WTC11 (cell line): ENCODE measurements at places on chromosomes 7 and 10.

DNA sequence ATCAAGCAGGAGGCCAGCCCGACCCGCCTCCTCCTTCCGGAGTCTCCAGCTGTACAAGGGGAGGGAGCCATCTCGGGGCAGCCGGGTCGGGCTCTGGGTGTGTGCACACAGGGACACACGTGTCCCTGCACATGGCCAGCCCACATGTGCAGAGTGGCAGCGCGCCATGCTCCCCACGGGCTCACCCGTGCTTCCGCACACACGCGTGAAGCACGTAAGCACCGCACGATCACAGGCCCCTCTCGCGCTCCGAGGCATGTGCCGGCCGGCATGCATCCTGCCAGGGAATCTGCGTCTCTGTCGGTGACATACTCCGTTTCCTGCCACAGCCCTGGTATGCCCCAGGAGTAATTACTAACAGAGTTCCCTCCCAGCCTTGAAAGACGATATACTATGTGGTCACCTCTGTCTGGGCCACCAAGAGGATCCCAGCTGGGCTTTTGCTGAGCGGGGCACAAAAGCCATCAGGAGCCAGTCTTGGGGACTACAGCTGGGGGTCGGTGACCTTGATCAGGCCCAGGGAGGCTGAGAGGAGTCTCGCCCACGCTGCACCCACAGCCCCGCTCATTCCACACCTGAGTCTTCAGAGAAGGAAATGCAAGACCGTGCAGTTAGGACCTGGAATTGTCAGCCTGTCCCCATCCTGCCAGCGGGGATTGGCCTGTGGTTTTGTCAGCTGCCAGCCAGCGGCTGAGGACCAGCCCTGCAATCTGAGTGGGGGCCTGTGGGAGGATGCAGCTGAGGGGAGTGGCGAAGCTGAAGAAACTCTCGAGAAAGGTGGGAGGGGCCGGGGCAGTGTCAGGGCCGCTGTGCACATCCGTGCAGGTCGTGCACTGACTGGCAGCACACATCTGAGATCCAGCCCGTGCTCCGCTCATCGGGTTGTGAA is 11.0 kb upstream of the LFNG start:
- H3K27ac ChIP-seq = peak overlapping the region; percentile 63; the same call in 1 of the 2 replicates
- H3K36me3 ChIP-seq = no peaks in the 10 kb centered on the region
- DNase-seq = no peak
- no peak overlapping the region for H3K4me3 ChIP-seq
- peaks cover 5% of the 10 kb centered on the region for H3K4me1 ChIP-seq

- H3K36me3 ChIP-seq = peaks cover 20% of the 10 kb centered on the region
- H3K4me3 ChIP-seq = no peak overlapping the region
- no peak for DNase-seq
- H3K27me3 ChIP-seq = peaks cover 35% of the 10 kb centered on the region
- no peak overlapping the region for H3K27ac ChIP-seq
Observed at GRCh38 chr10:80471001-80471400, 16.9 kb downstream of the TSPAN14 start.

- H3K27ac ChIP-seq = no peak overlapping the region
- peak overlapping the region; percentile 60 for H3K4me3 ChIP-seq
- no peaks in the 10 kb centered on the region for H3K36me3 ChIP-seq
- H3K4me1 ChIP-seq = peaks cover 29% of the 10 kb centered on the region
- DNase-seq = peak; percentile 92
Observed at GRCh38 chr7:67625257-67625737, 628.7 kb downstream of the TYW1 start.

DNA sequence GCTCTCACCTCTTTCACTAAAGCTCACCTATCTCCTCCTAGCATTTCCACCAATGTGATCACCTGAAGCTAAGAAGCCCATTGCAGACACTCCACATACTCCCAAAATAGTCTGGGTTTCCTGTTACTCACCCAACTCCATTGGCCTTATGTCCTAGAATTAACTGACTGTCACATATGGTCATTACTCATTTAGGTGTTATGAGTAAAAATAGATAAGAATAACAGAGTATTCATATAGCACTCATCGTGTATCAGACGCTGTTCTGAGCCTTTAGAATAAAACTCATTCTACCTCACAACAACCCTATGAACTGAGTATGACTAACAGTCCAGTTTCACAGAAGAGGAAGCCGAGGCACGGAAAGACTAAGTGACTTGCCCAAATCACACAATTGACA is 174.2 kb upstream of the NPVF start:
- no peak for DNase-seq
- no peak overlapping the region for H3K4me3 ChIP-seq
- H3K27me3 ChIP-seq = peaks cover 8% of the 10 kb centered on the region
- H3K27ac ChIP-seq = no peak overlapping the region
- no peaks in the 10 kb centered on the region for H3K36me3 ChIP-seq
- no peaks in the 10 kb centered on the region for H3K4me1 ChIP-seq

DNA sequence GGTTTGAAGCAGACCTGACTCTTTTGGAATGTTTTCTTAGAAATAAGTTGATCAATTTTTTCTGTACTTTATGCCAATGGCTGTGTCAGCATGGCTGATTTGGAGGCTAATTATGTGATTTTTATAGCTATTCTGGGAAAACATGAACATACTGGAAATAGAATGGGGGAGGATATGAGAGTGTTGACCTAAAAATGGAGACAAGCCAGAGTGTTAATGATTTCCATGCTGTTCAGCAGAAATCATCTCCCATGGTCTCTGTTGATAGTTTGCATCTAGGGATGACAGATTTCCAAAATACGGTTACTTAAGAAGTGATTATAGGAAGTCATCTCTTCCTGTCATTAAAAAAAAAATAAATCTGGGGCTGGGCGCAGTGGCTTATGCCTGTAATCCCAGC is 32.7 kb upstream of the DMTF1 start:
- H3K36me3 ChIP-seq = no peaks in the 10 kb centered on the region
- H3K4me3 ChIP-seq = no peak overlapping the region
- no peaks in the 10 kb centered on the region for H3K27me3 ChIP-seq
- H3K27ac ChIP-seq = no peak overlapping the region
- H3K4me1 ChIP-seq = no peaks in the 10 kb centered on the region

DNA sequence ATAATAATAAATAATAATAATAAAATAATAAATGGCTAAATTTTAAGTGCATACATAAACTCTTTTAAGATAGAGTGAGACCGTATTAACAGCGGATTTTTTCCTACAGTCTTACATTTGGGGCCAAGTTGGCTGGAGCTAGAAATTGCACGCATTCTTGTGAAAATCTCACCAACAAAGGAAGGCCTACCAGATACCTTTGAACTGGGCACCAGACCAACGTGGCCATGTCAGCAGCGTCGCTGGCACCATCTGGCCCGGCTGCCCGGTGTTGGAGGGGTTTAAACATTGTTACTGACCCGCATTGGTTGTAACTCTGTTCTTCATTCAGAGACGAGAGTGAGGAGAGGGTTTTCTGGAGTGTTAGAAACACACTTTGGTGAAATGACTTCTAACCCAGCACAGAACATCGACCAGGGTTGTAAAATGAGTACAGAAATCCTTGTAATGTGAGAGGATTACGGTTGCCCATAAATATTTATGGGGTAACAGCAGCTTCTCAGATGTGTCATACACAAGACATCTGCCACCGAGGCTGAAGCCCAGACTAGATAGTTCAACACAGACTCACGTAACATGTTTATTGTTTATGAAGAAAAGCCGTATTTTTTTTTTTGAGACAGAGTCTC is 34.6 kb upstream of the UNCX start:
- no peak for DNase-seq
- H3K4me1 ChIP-seq = no peaks in the 10 kb centered on the region
- no peaks in the 10 kb centered on the region; the same call in 1 of the 2 replicates for H3K27me3 ChIP-seq
- H3K27ac ChIP-seq = no peak overlapping the region
- no peak overlapping the region for H3K4me3 ChIP-seq
- no peaks in the 10 kb centered on the region for H3K36me3 ChIP-seq
